Vagina (tissue), 2 donors: ENCODE measurements at places on chromosomes 13 and 19.

DNA sequence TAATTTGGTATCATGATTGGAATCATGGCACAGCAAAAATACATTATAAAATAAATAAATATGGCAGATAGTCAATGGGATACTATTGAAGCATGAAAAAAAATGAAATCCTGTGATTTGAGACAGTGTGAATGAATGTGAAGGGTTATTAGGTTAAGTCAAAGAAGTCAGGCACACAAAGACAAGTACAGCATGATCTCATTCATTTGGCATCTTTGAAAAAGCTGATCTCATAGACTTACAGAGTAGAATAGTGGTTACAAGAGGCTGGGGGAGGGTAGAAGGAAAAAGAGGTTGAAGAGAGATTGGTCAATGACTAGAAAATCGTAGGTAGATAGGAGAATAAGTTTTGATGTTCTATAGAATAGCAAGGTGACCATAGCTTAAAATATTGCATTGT, 295.1 kb upstream of the SLITRK5 start:
- DNase-seq, result no peak

DNA sequence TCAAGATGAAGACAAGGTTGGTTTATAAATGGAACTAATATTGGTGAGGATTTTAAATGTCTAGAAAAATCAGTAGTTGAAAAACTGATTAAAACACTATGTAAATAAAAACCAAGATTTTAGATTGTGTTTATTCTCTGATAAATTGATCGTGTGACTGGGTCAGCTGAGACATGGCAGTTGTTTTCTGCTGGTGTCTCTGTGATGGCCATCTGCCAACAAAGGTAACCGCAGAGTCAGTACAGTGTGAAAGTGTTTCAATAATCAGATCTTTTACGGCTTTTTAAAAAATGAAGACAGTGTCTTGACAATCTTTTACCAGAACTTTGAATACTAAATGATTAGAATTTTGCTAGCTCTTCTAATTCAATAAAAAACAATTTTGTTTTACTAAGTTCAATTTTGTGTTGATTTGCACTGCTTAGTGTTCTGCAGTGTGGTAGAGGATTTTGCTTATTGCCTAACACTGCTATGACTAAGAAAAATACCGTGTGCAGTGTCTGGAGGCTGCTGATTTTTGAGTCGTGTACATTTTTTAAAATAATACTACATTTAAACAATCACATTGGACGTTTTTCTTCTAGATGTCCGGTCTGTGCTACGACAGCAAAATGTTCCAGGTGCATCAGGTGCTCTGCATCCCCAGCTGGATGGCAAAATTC, 32.7 kb upstream of the GPR183 start:
- no peak for DNase-seq

DNA sequence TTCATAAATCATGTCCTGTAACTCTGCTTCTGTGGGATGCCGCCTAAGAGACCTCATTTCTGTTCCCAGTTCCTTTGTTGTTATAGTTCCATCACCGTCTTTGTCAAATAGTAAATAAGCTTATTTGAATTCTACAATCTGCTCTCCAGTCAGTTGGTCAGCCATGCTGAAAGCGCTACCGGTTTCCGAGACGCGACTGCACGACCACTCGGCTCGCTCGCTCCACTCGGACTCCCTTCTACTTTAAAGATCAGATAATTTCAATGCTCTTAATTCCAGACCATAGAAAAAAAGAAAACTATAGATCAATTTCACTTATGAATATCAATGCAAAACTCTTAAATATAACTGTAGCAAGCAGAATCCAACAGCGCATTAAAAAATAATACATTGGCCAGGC, 64.2 kb upstream of the STK24 start:
- DNase-seq, result no peak

DNA sequence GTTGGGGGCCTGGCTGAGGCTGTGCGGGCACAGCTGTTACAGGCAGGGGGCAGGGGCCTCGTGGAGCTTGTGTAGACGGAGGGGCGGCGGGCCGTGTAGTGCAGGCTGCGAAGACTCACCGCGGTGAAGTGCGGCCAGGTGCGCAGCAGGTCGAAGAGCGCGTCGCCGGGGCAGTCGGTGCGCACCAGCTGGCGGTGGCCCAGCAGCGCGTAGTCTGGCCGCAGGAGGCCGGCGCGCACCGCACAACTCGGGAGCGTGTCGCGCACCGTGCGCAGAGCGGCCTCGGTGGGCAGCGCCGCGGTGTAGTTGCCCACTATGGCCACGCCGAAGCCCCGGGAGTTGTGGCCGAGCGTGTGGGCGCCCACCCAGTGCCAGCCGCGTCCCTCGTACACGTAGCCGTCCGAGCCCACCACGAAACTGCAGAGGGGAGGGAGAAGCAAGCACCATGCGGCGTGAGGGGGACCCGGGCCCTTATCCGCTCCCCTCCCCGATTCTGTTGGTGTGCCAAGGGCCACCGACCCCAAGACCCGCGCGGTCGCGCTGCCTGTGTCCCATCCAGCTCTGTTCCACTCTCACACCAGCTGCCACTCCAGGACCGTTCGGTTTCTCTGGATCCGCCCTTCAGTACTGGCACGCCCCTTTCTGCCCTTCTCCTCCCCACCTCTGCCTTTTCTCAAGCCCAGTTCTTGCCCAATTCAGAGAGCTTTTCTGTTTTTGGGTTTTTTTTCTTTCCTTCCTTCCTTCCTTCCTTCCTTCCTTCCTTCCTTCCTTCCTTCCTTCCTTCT, 5.4 kb upstream of the RASAL3 start:
- DNase-seq, result no peak

DNA sequence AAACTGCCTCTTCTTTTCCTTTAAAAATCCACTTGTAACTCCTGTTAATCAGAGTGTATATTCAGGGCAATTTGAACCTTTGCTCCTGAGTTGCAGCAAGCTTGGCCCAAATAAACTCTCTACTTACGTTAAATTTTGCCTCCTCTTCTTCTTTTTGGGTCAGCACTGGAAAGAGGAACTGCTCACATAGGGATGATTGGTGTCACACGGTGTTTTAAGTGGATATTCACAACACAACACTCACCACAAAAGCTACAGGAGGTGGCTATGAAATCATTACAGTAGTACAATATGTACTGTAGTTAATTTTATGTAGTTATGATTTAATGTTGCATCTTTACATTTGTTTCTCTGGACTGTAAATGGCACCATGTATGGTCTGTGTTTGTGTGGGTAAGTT, 96.8 kb upstream of the DOCK9 start:
- no peak for DNase-seq

DNA sequence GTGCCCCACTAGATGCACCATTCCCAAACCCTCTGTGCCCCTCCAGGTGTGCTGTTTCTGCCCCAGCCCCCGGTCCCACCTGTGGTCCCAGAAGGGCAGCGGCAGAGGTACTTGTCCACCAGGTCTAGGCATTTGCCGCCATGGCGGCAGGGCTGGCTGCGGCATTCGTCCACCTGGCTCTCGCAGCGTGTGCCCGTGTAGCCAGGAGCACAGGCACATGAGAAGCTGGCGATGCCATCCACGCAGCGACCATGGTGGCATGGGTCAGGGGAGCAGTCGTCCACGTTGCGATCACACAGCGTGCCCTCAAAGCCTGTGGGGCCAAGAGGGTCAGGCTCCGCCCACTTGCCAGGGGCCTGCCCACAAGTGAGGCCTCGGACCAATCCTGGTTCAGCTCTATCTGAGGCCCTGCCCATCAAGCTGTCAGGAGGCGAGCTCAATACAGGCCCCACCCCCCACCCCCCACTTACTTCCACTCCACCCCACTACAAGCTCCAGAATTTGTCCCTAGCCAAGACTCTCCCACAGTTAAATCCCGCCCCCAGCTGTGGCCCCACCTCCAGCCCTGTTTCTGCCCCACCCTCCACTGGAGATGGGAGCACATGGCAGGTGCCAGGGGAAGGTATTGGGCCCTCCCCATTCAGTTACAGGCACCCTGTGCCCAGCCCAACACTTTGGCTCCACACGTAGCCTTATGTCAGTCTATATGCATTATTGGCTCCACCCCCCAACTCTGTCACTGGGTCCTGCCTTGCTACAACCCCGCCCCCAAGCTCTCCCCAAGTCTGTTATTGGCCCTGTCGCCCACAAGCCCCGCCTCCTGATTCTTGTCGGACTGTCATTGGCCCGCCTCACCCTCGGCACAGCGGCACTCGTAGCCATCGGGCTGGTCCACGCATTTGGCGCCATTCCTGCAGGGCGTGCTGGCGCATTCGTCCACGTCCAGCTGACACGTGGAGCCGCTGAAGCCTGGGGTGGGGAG, 13.5 kb downstream of the NOTCH3 start:
- DNase-seq, result no peak

DNA sequence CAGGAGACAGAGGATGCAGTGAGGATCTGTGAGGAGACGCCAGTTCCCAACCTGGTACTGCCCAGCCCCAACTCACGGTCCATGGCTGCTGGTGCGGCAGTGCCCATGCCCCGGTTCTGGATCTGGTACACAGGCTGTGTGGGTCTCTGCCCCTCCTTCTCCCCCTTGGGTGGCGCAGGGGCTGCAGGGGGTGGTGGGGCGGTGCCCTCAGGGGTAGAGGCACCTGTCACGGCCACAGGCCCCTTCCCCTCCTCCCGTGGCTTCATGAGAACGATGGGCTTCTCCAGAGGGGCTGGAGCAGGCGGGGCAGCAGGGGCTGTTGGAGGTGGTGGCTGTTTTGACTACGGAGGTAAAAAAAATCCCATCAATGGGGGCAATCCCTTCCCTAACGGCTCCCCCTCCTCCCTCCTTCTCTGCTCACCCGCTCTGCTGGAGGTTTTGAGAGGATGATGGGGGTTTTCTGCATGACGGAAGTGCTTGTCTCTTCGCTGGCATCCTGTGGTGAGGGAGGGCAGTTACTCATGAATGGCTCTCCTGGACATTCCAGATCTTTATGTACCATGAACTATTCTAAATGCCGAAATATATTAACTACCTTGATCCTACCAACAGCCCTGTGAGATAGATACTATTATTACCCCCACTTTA, 7.1 kb downstream of the SMG9 start:
- DNase-seq, result no peak

- DNase-seq, result no peak
Measured at GRCh38 chr13:79581870-79582315, 100.9 kb downstream of the NDFIP2 start.

DNA sequence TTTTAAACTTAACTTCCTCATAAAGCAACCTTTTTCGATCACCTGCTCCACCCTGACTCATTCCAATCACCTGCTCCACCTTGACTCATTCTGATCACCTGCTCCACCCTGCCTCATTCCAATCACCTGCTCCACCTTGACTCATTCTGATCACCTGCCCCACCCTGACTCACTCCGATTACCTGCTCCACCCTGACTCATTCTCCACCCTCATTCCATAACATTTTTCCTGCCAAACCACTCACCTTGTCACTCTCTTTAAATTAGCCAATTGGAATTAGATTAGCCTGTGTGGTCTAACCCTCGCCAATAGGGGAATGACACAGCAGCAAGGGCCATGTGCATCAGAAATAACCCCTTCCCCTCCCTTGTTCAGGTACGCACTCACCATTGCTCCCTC, 31.9 kb upstream of the ZNF83 start:
- no peak for DNase-seq

DNA sequence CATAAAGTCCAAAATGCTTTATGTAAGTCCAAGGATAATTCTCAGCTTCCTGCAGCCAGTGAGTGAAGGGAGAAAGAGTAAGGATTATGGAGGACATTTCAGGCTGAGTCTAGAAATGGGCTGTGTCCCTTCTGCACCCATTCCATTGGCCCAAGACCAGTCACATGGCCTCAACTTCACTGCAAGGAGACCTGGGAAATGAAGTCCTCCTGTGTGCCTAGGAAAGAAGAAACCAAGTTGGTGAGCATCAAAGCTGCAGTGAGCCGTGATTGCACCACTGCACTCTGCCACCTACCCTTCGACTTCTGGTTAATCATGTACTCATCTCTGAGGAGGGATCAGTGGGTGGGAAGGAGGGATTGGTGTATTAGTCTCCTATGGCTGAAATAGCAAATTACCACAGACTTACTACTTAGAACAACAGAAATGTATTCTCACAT, 3.6 kb upstream of the CD37 start:
- no peak for DNase-seq

DNA sequence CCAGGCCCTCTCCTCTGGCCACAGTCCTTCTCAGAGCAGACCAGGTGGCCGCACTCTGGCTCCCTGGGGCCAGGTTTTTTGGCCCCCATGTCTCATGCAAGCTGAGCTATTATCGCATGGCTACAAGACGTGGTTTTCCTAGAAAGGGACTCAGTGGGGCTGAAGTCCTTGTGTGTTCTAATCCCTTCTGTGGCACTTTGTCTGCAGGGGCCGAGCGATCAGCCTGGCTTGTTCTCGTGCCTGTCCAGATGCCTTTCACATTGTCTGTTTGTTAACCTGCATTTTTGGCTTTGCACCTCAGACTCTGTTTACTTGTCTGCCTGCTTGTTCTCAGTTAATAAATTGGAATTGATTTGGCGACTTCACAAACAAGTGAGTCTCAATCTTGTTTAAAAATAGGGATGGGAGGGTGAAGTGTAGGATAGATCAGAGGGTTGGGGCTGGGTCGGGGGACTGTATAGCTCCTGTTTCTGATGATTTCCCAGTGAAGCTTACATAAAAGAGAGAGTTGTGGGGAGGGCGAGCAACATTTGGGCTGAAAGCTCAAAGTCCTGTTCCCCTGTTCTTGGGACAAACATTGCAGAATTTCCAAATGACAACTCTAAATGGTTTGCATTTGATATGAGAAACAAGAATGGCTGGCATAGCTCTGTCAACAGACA, 440.4 kb downstream of the COG6 start:
- DNase-seq, result no peak

DNA sequence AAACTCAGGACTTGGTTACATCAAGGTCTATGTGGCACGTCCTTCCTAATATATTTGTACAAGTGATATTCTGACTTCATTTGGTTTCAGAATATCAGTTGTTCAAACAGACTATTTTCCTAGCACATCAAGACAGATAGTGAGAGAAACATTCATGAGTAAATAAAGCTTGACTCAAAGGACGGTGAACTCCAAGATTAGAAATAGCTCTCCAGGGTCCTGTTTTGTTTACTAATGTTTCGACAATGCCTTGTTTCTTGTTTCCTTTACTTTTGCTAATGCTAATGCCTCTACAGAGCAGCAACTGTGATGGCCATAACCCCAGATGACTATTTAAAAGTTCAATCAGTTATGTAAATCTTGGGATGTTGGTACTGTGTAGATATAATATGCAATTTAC, 313.9 kb downstream of the KLF12 start:
- DNase-seq, result no peak

DNA sequence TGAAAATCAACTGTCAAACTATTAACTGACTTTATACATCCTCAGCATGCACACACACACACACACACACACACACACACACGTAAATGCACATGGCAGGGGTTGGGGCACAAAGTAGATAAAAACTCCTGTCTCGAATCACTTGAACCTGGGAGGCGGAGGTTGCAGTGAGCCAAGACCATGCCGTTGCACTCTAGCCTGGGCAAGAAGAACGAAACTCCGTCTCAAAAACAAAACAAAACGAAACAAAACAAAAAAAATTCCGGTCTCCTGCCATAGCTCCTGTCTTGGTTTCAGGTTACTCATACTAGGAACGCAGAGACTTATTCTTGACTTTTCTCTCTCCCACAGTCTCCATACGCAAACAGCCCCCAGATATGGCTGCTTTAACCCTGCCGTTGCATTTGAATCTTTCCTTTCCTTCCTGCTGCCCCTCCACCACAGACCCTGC, 148.9 kb downstream of the SHISA2 start:
- DNase-seq, result no peak
